Left kidney (tissue), 8 donors: ENCODE measurements at places on chromosomes 1 and 21. TPM values are rescaled to one million over a fixed set of nuclear protein-coding genes. Genes with fewer than 3 reads are reported as not detected.

The MAST2 gene
- polyA plus RNA-seq: 41.3 TPM

The SOX13 gene
- polyA plus RNA-seq: 49.9 TPM

The ACTL8 gene
- not detected for polyA plus RNA-seq

The OLFML3 gene
- 131 TPM for polyA plus RNA-seq

The PLA2G2D gene
- 0.08 TPM for polyA plus RNA-seq

The AGPAT3 gene
- 70.7 TPM for polyA plus RNA-seq

GRCh38 chr1:245516284-245516759, 361.5 kb downstream of the KIF26B start:
- DNase-seq: no peak

- peak; percentile 28 for DNase-seq
Observed at GRCh38 chr1:208951908-208952307, 631.6 kb upstream of the CAMK1G start.

DNA sequence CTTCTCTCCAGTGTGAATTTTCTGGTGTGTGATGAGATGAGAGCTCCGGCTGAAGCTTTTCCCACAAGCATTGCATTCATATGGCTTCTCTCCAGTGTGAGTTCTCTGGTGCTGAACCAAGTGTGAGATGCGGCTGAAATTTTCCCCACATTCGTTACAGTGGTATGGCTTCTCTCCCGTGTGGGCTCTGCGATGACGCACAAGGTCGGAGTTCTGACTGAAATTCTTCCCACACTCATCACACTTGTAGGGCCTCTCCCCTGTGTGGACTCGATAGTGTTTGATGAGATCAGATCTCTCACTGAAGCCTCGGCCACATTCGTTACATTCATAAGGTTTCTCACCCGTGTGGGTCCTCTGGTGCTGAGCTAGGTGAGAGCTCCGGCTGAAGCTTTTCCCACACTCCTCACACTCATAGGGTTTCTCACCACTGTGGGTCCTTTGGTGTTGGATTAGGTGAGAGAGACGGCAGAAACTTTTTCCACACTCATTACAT, 7.4 kb downstream of the ZNF436 start:
- DNase-seq: no peak

GRCh38 chr1:7550261-7550865, 220.7 kb upstream of the VAMP3 start:
- no peak for DNase-seq

GRCh38 chr1:93239863-93240262, 59.3 kb downstream of the CCDC18 start:
- DNase-seq: no peak

DNA sequence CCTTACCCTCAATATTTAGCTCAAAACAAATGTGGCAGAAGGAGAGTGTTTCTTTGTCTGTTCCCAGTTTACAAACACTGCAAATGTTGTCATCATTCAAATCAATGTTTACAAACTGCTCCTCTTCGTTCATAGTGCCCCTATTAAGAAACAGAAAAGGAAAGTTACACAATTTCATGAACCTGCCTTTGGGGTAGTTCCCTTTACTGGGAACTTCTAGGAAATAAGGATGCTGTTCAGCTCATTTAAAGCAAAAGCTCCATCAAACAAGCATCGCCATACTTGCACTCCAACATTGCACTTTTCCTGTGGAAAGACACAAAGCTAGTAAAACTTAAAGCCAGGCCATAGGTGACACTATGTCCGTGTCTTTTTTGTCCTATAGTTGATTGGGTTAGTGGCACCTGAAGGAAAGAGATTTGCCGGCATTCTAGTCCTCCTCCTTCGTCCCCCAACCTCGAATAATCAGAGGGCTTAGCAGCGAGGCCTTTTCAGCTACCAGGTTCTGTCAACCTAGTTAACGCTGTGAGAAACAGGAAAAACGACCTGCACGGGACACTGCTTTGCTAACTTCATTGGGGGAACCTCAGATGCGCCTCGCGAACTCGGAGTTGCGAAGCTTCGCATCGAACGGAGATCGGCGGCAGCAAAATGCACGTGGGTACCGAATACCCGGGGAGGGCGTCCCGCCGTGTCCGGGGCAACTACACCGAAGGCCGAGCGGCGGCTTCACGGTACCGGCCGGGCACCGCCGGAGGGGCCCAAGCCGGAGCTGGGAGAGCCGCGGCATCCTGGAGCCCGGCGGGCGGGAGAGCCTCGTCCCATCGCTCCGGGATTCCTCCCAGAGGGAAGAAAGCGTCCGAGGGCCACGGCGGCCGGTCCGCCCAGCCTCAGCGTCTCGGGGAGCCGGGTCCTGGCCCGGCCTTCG, 706 bp downstream of the C21orf91 start:
- peak; percentile 57 for DNase-seq

DNA sequence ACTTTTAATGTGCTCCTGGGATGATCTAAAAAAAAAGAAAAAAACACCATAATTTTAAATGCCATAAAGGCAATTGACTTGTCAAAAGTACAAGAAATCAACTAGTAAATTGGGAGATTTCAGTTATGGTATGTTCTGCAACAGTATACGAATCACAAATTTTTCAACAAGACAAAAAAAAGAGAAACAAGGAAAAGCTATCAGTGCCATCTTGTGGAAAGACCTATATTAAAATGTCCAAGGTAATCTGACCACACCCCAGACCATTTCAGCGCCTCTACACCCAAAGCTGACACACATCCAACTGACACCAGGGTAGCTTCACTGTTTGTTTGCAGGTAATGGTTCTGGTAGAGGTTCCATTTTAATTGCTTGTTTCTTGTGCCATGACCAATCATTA, 5.0 kb upstream of the DUSP23 start:
- no peak for DNase-seq

GRCh38 chr1:234929369-234929768, 199.3 kb downstream of the TOMM20 start:
- no peak for DNase-seq

DNA sequence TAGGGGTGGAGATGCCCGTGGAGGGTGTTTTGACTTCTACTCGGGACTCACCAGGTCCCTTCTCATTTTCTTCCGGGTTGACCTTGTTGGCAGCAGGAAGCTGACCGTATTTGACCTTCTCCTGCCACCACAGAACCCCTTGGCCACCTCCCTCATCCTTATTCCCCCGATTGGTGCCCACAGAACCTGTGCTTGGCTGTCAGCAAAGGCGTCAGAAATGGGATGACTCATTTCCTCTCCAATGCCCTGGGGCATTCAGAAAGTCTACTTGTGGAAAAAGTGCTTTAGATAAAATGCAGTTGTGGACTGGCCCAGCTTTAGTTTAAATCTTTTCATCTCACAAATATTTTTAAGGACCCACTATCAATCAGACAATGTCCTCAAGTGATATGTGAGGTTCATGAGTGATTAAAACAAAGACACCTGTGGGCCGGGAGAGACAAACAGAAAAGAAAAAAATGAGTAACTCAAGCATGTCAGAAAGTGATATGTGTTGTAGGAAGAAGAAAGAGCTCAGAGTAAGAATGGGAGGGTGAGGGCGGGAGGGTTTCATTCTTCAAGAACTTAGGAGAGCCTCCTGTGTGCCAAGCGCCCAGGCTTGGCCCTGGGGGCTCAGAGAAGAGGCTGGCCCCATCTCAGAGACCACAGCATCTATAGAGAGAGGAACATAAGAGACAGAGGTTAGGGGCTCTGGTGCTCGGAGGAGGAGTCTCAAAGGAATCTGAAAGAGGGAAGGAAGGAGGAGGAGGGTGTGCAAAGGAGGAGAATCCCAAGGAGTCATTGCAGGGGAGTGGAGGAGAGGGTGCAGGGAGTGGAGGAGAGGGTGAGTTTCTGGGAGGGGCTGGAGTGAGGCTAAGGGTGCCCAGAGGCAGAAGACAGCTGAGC, 221.6 kb upstream of the VAMP3 start:
- no peak for DNase-seq

GRCh38 chr1:94892604-94893254, 34.2 kb downstream of the CNN3 start:
- DNase-seq: no peak

GRCh38 chr21:40134731-40135492, 267.7 kb downstream of the PCP4 start:
- no peak for DNase-seq

- no peak for DNase-seq
Observed at GRCh38 chr1:183912265-183912886, 107.5 kb downstream of the RGL1 start.

GRCh38 chr21:31460980-31461379, 116.9 kb upstream of the TIAM1 start:
- no peak for DNase-seq

DNA sequence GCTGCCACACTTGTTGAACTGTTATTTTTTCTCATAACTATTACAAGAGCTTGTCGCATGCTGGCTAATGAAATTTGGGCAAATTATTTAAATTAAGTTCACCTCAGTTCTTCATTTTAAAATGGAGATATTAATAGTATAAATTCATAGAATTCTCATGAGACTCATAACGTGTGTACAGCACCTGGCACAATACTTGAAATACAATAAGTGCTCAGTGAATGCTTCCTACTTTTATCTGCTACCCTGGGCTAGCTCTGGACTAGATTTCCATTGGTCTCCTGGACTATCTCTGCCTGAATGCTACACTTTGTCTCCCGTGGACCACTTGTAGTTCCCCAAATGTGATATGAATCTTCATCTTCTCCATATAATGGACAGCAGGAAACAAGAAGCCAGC, 919 bp downstream of the SLAMF6 start:
- no peak for DNase-seq

DNA sequence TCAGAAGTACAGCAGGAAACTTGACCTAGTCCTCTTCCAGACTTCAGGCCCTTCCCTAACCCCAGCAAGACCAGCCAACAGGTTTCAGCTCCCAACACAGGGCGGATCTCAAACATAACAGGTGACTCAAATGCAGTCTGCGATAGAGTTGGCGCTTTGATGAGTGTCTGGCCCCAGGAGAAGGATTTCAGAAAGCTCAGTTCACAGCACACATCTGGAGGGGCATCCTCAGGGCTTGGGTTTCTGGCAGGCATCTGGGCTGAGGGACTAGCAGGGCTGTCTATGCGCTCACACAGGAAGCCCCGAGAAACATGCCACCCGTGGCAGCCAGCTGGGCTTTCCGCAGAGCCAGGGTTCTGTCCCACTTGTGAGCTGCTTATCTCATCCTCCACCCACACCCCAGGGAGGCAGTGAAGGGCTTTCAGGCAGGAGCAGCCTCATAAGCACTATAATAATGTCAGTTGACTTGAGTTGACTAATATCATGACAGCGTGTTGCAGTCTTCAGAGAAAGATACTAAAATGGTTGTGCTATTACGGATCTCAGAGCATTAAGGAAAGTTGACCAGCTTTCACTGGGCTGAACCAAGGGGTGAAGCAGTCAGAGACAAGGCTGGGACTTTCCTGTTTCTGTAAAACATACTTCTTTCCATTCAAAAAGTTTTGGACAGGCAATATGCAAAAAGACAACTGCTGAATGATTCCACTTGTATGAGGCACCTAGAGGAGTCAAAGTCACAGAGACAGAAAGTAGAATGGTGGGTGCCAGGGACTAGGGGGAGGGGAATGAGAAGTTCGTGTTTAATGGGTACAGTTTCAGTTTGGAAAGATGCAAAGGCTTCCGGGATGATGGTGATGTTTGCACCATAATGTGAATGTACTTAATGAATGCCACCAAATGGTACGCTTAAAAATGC, 233.0 kb upstream of the IRF2BP2 start:
- DNase-seq: no peak

DNA sequence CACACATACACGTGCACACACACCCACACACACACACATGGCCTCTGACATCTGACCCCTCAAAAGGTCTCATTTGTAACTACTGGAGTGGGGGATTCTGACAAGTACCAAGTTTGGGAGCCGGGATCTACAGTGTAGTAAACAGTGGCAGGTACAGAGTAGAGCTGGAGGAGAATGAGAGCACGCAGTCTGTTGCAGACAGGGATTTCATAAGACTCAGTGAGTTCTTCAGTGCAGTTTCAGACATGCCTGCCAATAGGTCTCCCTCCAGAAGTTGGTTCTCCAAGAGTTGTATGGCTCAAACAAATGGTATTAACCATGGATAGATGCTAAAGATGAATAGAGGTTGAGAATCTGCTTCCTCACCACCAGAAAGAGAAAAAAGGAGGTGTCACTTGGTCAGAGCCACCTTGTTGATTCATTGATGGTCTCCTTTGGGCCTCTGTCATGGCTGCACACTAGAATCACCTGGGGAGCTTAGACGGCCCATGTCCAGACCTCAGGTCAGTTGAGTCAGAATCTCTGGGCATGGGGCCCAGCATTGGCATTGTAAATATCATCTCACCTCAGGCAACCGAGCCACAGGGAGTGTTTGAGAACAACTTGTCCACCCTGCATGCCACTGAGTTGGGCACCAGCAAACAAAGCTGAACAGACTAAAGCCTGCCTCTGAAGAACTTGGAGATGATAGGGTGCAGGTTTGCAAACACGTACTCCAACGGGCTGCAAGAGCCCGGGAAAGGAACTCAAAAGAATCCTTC, 122.1 kb downstream of the EDEM3 start:
- DNase-seq: no peak

DNA sequence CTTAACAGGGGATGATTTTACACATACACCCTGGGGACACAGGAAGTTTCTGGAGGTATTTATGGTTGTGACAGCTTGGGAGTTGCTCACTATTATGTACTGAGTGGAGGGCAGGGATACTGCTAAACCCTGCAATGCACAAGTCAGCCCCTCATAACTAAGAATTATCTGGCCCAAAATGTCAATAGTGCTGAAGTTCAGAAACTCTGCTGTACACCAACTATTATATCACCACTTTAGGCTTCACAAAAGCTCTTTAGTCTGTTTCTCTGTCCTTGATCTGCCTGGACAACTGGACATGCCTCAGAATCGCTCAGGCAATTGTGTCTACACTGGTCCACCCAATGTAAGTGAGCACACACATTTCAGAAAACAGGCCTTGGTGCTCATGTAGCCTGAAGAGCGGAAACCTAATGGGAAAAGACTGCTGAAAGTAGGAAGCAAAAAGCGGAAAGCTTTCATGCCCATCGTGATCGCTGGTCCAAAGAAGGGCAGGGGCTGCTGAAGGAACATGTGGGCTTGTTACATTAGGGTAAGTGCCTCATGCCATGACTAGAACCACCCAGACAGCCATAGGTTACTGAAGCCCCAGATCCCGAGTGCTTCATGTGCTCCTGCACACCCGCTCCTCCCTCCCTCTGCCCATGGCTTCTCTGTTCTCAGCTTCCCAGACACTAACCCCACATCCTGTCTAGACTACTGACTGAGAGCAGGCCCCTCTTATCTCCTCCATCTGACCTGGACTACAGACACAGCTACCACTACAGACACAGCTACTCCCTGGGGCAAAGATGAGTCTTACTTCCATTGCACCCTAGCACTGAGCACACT, 73.5 kb downstream of the LRIG2 start:
- no peak for DNase-seq

DNA sequence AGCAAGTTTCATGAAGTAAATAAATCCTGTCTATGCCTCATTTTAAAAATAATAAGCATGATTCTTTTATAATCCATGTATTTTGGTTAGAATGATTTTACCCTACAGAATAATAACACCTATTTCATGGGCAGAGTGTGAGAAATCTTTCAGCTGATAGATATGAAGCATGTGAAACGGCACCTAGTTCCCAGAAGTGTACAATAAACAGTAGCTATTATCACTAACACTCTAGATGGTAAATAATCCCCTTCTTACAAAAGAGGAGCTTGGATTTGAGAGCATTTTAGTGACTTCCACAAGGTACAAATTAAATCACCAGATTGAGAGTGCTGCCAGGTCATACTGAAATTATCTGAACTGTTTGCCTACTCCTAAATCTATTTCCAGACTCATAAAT, 95.3 kb upstream of the NRIP1 start:
- DNase-seq: no peak
